Neural crest cell (in vitro differentiated cells): ENCODE measurements at places on chromosomes 2 and 18. TPM values are rescaled to one million over a fixed set of nuclear protein-coding genes. Genes with fewer than 3 reads are reported as not detected.

DNA sequence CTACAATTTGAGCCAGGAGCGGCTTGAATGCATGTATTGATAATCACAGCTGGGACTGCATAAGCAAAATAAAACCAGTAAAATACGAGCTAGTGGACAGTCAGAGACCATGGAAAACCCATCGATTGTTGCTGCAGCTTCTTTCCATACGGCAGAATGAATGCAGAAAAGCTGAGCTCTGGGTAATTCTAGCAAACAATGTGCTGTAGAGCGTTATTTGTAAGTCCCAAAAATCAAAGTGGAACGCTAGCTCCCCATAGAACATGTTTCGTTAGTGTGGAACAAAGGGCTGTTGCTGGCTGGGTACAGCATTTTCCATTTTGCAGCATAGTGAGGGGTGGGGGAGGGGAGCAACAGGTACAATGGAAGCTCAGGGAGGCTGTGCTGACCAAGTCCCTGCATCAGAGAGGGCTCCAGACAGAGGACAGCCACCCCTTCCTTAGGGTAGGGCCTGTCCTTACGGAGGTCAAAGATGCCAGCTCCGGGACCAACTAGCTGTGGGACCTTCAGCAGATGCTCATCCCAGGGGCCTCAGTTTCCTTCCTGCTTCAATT, 74.1 kb downstream of the BOD1L2 start:
- no peak for DNase-seq

DNA sequence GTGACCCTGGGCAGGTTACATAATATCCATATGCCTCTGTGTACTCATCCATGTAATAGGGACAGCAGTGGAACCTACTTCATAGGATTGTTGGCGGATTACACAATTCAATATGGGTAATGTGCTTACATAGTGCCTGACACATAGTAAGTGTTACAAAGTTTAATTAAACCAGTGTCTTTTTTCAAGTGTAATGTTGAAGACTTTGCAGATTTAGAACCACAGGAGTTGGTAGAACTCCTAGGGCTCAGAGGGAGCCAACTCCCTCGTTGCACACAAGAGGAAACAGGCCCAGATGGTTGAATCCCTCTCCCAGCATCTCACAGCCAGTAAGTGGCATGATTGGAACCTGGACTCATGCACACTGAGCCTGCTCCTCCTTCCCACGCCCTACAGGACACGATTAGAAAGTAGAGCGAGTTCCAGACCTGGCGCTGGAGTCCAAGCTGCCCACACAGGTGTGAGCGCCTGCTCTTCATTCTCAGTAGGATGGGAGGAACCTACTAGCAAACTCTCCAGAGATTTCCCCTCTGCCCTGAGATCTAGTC, 97.8 kb downstream of the VSNL1 start:
- no peak for DNase-seq

DNA sequence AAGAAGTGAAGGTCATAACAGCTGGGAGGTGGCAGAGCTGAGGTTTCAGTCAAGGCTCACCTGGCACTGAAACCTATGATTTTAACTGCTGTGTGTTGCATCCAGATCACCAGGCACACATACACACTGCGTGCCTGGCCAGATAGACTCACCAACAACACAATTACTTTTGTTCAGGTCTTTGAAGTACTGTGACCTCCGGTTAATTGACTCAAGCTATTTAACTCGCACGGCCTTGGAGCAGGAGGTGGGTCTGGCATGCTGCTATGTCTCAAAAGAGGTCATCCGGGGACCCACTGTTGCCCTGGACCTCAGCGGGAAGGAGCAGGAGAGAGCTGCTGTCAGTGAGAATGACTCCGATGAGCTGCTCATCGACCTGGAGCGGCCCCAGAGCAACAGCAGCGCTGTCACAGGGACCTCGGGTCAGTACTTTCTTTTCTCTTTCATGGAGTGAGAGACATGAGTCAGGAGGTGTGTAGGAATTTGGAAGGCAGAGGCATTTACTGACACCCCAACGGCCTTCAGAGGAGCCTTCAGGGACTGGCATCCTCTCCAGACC, 104.1 kb downstream of the ESCO1 start:
- no peak for DNase-seq

DNA sequence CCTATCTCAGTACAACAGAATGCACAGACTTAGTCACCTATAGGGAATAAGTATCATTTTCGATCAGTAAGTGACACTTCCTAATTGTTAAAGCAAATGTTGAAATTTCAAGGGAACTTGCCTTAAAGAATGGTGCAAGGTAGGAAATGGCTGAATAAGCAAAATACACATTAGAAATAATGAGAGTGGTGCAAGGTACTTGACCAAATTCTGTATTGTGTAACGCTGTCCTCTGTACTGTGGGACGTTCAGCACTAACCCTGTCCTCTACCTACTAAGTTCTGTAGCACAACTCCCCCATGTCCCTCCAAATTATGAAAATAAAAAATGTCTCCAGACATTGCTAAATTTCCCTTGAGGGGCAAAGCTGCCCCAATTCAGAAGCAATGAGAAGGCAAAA, 19.4 kb downstream of the MMADHC start:
- no peak for DNase-seq

- no peak for DNase-seq
Measured at GRCh38 chr2:156005999-156006712, 326.4 kb downstream of the NR4A2 start.

DNA sequence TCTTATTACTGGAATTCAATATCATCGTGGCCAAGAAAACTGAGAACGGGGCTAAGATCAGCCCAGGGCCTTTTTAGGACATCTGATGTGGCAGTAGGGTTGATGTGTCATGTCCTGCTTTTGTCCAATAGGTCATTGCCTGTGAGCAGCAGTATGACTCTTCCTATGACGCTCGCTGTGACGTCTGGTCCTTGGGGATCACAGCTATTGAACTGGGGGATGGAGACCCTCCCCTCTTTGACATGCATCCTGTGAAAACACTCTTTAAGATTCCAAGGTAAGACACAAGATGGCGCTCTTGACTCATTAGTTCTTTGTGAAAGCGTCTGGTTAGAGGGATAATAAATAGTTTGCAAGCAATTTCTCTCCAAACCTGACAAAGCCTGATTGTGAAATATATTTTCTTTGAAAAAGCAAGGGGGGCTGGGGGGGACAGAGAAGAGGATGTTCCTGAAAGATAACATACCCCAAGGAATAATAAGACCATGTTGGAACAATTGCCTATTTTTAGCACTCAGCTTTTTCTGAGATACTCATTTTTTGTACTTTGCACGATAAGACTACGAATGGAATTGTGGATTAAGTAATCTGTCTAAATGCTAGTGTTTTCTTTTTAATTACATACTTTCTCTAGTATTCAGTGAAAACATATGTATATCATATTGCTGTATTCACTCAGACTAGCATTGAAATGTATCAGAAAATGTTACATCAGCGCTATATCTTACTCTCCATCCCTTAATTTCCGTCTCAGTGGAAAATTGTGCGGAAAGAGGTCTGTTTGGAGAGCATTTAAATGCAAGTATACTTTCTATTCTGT, 58.1 kb downstream of the MYO3B start:
- peak; percentile 65 for DNase-seq

DNA sequence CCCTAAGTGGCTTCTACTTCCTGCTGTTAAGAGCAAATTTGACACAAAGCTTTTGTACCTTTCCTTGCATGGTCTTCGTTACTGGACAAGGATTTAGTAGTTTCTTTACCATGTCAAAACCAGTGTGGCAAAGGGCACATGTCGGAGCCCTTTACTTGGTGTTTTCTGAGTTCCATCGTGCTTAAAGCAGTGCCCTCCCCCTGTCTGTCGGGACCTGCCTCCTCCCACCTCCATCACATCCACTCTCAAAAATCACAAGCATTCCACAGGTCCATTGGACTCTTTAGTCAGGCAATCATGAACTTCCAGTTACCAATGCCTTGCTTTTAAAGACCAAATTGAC, 763 bp downstream of the CCDC141 start:
- DNase-seq: no peak

DNA sequence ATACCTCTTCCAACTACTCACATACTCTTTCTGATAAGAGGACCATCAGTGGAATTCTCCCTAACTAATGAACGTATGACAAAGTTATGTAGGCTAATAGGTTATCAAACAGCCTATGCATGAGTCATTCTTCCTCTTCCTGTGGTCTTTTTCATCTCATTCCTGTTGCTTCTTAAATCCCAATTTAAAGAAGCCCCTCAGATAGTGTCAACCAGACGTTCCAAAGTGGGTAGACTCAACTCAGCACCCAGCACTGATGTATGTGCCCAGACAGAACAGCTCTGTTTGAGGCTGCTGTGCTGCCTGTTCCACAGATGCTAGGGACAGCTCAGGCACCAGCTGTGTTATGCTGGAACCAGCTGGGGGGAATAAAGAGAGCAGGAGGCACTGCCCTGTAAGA, 52.6 kb downstream of the CXCR4 start:
- DNase-seq: no peak

Gene LIMS4
- total RNA-seq: 0.32 and 0.75 TPM in 2 replicates
